Brain microvascular endothelial cell (primary cell): ENCODE measurements at places on chromosomes 6 and 20.
A peak's percentile ranks its signal among the peaks of the same experiment; 100 is the strongest.

- DNase-seq, result peak; percentile 39
Measured at GRCh38 chr20:51860111-51860882, 58.0 kb upstream of the SALL4 start.

GRCh38 chr6:135254471-135254870, 73.4 kb downstream of the MYB start:
- DNase-seq, result no peak

GRCh38 chr6:30207619-30208295, 5.4 kb downstream of the TRIM26 start:
- no peak for DNase-seq

GRCh38 chr6:168102315-168102985, 23.4 kb upstream of the FRMD1 start:
- DNase-seq, result no peak

DNA sequence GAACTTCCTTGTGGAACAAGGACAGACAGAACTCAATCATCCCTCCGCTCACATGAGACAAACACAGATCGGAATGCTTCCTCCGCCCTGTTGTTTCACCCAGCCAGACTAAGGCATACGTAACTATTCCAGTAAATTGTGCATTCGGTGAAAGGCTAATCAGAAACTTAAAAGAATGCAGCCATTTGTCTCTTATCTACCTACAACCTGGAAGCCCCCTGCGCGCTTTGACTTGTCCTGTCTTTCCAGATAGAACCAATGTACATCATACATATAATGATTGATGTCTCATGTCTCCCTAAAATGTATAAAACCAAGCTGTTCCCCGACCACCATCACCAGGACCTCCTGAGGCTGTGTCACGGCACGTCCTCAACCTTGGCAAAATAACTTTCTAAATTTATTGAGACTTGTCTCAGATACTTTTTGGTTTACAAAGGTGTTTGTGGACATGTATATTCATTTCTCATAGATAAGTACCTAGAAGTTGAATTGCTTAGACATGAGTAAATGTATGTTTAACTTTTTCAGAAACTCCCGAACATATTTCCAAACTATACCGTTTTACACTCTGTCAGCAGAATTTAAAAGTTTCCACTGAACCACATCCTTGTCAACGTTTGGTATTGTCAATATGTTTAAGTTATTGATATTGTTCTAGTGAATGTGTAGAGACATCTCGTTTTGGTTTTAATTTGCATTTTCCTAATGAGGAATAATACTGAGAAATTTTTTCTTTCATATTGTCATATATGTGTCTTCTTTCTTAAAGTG, 197.6 kb upstream of the THBS2 start:
- DNase-seq, result peak; percentile 24

GRCh38 chr20:24773751-24774201, 175.3 kb upstream of the CST7 start:
- peak; percentile 67 for DNase-seq

DNA sequence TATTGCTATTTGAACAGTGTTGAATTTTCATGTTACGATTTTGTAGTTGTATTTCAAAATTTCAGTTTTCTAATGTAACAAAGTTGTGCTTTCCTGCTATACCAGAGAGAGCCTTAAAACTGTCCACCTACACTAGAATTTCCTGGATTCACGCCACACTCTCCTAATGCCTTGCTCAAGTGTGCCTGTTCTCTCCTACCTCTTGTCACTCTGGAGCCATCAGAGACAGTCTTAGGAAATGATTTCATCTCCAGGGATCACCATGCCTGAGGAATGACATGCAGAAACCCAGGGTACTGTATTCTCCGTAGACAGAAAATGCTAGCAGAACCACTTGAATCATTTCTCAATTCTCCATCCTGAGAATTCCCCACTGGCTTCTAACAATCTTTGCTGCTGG, 667.6 kb downstream of the KIF16B start:
- no peak for DNase-seq

DNA sequence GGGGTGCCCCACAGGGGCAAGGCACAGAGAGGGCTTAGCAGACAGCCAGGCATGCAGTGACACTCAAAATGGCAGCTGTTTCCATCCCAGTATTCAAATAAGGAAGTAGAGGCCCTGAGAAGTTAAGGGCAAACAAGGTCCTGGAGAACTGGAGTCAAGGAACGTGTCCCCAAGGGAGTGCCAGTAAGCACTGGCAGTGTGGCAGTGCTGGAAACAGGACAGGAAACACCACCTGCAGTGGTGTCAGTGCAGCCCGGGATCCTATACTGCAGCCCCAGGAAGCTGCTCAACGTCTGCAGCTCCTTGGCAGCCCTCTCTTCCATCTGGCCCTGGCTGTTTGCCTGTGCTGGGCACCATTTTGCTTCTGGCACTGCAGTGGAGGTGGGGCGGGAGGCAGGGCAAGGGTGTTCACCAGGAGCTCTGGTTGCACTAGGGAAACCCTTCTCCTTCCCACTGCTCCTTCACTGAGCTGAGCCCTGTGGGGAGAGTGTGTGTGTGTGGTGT, 56.3 kb downstream of the EDN3 start:
- DNase-seq, result no peak

GRCh38 chr6:143110572-143110971, 49.9 kb downstream of the AIG1 start:
- peak; percentile 32 for DNase-seq

DNA sequence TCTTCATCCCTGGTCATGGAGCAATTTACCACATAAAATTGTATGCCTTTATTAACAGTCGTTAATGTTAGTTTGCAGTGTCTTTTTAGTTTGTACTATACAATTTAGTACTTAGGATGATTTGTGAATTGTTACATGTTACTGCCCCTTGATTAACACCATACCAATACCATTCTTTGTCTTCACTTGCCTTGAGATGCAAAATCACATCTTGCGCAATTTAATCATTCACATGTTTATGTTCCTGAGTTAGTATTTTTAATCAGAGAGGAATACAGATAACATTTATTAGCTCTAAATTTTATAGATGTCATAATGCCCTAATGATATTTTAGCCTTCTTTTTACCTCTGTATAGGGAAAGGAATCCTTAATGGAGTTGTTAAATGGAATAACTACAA, 114.1 kb downstream of the SCAF8 start:
- no peak for DNase-seq

GRCh38 chr6:134415656-134416055, 97.7 kb upstream of the SGK1 start:
- no peak for DNase-seq
